ENCODE measurements at places on chromosomes 2 and 18.

- DNase-seq = peak; percentile 80
Observed at GRCh38 chr2:54858021-54858681, 134.7 kb downstream of the EML6 start.

DNA sequence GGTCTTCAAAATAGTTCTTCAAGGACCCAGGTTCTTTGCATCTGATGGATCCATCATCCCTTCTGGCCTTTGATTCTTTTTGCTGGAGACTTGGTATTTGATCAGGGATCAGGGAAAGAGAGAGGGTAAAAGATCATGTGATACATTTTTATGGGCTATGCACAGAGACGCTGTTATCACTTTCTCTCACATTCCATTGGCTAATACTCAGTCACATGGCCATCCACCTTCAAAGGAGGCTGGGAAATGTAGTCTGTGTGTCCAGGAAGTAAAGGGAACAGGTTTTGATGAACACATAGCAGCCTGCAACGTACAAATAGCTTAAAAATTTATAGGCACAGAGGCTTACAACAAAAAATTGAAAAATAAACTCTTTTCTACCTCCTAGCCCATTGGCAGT is 629.6 kb upstream of the FANCL start:
- DNase-seq = no peak

DNA sequence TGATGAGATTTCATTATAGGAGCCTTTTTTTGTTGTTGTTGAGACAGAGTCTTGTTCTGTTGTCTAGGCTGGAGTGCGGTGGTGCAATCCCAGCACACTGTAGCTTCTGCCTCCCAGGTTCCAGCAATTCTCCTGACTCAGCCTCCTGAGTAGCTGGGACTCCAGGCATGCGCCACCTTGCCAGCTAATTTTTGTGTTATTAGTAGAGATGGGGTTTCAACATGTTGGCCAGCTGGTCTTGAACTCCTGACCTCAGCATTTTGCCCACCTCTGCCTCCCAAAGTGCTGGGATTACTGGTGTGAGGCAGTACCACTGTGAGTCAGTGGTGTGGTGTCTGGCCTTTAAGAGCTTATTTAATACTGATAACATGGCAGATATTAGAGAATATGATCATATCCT is 60.1 kb downstream of the MOB4 start:
- no peak for DNase-seq

- no peak for DNase-seq
Observed at GRCh38 chr2:190973726-190974628, 40.0 kb downstream of the STAT1 start.

- DNase-seq = no peak
Observed at GRCh38 chr18:77130229-77131099, 2.1 kb downstream of the MBP start.

GRCh38 chr2:99420031-99420430 is 69.8 kb downstream of the REV1 start:
- DNase-seq = no peak

GRCh38 chr18:63099091-63099840 is 220.3 kb downstream of the BCL2 start:
- no peak for DNase-seq

DNA sequence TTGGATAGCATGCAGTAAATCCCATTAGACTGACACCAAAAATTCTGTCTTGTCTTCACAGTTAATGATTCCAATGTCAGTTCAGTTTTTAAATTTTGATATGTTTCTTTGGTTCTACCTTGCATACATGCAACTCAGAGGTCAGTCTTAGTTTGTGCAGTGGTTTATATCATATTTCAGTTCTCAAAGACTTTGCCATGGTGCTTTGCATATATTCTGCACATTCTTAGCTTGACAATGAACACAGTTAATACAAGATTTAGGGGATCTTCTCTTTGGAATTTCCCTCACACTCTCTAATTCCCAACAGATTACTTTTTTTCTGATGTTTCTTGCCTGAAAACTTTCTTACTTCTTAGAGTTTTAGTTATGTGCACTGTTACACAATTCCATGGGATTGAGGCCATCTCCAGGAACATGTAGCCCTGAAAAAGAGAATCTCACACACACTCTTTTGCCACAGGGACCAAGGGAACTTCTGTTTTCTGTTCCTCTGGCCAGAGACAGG is 17.3 kb downstream of the NOL4 start:
- no peak for DNase-seq

DNA sequence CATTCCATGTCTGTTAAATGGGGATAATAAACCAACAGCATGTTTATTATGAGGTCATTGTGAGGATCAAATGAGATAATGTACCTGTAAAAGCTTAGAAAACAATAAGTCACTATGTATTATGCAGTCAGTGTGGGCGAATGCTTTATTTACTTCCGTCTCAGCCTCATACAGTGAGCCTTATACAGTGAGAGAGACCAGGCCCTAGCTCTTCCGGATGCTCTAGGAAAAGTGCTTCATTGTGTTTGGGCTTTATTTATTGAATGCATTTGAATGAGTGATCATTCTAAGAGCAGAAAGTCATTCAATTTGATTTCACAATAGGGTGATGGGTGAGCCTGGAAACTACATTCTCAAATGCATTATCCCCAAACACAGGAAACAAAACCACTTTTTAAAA is 603.9 kb upstream of the FANCL start:
- DNase-seq = no peak

DNA sequence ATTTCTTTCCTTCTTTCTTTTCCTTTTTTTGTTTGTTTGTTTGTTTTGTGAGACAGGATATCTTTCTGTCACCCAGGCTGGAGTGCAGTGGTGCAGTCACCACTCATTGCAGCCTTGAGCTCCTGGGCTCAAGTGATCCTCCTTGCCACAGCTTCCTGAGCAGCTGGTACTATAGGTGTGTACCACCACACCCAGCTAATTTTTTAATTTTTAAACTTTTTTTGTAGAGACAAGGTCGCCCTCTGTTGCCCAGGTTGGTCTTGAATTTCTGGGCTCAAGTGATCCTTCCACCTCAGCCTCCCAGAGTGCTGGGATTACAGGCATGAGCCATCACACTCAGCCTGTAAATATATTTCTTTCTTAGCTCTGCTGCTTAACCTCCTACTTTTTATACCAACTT is 83.4 kb upstream of the CYP20A1 start:
- no peak for DNase-seq

Measured in NCI-H446 (cell line).